ENCODE measurements at places on chromosomes 13 and 19.

DNA sequence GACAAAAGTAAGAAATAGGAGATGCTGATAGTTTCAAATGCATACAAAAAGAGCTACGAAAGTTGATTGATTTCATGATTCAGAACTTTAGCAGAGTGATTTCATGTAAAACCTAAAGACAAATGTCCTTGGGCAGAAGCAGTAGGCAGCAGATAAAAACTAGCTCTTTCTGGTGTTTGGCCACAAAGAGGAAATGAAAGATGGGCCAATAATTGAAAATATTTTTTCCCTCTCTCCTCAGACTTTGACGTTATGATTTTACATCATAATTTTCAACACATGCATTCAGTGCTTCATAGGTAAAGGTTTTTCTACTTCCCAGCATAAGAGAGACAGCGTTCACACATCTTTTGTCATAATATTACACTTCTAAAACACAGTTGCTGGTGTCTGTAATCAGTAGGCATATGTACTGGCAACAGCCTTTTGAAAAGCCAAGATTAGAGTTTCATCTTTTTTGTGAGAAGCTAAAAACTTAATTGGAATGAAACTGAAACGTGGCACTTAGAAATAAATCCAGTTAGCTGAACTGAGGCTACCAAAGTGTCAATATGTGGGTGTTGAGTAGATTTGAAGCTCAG is 9.3 kb downstream of the SCEL start:
- DNase-seq: no peak

DNA sequence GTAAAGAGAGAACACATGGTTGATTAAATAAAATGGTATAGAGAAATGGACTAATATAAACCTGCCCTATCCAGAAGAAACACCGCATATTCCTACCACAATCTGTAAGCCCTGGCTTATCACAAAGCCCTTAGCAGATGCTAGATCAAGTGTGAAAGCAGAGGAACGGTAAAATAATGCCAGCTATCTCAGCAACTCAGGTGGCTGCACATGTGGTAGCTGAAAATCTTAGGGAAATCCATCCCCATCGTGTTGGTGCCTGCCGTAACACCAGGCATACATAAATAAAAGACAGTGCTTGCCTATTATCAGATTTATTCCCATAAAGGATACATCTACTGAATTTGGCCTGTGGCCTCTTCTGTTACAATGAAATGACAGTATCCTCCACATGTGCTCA is 304.1 kb upstream of the MAB21L1 start:
- no peak for DNase-seq

GRCh38 chr13:100336795-100337516 is 248.1 kb downstream of the PCCA start:
- no peak for DNase-seq

- no peak for DNase-seq
Measured at GRCh38 chr13:71789693-71790329, 77.2 kb downstream of the DACH1 start.

All from stimulated activated CD8-positive, alpha-beta memory T cell treated with anti-CD3 and anti-CD28 coated beads, Interleukin-4, amount 100 ng/mL, for 1 hour (primary cell).